Activated naive CD8-positive, alpha-beta T cell treated with anti-CD3 and anti-CD28 coated beads, Interleukin-2, amount 10 ng/mL, durations not matched to agents 7 days and 5 days (primary cell): ENCODE measurements at places on chromosomes 7 and 10. TPM values are rescaled to one million over a fixed set of nuclear protein-coding genes. Genes with fewer than 3 reads are reported as not detected.

GRCh38 chr7:107122486-107122911, 46.3 kb upstream of the HBP1 start:
- DNase-seq = no peak

The IRF5 gene
- total RNA-seq = 7.7 TPM

DNA sequence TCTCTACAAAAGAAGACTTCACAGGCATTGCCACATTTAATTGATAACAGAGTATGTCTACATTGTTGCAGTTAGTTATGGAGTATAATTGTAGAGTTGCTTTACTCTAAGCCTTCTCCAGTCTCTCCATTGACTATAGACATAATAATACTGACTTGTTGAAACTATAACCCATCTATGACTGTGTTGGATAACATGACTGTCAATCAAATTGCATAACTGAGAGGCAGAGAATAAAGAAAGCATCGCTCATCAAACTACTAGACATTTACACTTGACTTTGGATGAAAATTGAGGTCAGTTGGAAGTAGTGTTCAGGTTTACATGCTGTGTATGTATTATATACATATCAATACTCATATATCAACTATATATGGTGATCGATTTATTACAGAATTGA, 3.4 kb upstream of the ATXN7L1 start:
- DNase-seq = no peak

The OR2A7 gene
- 2.1 TPM for total RNA-seq

The SLC12A9 gene
- 41.2 TPM for total RNA-seq

DNA sequence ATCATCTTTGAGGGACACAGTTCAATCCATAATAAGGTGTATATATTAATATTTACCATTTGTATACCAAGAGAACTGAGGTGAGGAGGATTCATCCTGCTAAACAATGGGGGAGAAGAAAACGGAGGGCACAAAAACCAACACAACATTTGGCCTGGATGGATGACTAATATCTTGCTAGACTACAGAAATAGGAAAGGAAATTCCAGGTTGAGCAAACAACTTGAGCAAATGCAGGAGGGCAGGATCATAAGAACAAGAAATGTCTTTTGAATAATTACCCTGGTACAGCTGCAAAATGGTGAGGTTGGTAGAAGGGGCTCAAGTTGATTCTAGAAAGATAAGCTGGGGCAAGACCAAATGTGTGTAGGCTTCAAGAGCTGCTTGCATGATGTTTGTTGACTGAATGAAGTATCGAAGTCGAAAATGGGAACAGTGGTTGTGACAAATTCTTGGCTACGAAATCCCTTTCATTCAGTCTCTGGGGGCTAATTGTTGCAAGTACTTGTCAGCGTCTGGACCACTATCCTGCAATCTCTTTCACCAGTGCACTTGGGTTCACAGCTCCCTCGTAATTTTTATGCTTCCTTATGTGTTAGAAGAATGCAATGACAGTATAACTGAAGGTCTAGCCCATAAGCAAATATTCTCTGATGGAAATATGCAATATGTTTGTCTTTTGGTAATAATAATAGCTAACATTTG, 176.2 kb downstream of the PTEN start:
- no peak for DNase-seq

GRCh38 chr7:98771941-98772603, 97.7 kb downstream of the TMEM130 start:
- DNase-seq = no peak

The SPDYE6 gene
- not detected for total RNA-seq

DNA sequence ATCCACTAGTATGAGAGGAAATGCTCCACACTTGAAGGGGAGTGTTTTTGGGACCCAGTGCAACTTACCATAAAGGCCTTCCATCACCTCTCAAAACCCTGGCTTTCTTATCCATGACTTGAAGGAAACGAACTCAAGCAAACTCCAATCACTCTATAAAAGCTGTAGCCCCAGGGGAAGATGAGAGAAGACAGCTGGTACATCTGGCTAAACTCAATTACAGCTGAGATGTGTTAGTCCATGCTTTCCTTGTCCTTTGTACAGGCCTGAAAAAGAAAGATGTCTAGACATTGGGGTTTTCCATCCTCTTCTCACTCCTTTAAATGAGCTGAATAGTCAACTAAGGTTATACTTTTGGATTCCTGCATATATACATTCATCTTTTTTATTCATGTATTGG, 89.5 kb upstream of the ANKRD30A start:
- DNase-seq = no peak

DNA sequence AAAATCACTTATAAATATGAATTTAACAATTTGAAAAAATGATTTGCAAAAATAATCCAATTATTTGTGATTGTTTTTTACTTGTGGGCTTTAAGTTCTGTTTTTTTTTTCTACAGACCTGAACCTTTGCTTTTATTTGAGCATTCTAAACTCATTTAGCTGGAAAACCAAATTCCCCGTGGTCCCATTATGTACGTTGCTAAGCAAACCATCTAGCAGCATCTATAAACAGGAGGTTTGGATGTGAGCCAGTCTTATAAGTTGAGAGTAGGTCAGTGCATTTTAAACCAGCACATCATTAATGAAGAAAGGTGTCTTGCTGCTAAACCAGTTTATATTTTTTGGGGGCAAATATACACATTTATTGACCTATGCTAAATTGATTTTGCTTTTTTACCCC, 77.3 kb downstream of the LRRN3 start:
- no peak for DNase-seq

- no peak for DNase-seq
These were observed 97.1 kb downstream of the TSPAN12 start for GRCh38 chr7:120760851-120761250.

The TSPAN12 gene
- not detected for total RNA-seq

- DNase-seq = no peak
These were observed 74.3 kb upstream of the LYZL1 start for GRCh38 chr10:29214551-29214950.

The RPA3 gene
- total RNA-seq = 101 TPM

DNA sequence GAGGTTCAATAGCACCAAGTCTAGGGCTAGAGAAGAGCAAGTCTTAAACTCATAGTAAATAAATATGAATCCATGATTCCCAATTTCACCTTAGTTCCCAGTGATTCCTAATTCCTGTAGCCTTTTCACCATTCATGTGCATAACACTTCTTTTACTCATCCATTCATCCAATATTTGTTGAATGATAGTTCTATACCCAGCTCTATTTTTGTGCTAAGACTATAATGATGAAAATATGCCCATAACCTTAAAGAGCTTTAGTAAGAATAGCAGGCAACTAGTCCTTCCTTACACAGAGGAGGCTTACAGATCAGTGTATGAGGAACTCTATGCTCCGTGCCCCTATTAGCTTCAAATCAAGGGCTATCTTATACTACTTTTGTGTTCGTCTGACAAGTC, 280.2 kb upstream of the CHRM2 start:
- DNase-seq = no peak

The NKX1-2 gene
- total RNA-seq = not detected

The ACSM6 gene
- total RNA-seq = not detected

DNA sequence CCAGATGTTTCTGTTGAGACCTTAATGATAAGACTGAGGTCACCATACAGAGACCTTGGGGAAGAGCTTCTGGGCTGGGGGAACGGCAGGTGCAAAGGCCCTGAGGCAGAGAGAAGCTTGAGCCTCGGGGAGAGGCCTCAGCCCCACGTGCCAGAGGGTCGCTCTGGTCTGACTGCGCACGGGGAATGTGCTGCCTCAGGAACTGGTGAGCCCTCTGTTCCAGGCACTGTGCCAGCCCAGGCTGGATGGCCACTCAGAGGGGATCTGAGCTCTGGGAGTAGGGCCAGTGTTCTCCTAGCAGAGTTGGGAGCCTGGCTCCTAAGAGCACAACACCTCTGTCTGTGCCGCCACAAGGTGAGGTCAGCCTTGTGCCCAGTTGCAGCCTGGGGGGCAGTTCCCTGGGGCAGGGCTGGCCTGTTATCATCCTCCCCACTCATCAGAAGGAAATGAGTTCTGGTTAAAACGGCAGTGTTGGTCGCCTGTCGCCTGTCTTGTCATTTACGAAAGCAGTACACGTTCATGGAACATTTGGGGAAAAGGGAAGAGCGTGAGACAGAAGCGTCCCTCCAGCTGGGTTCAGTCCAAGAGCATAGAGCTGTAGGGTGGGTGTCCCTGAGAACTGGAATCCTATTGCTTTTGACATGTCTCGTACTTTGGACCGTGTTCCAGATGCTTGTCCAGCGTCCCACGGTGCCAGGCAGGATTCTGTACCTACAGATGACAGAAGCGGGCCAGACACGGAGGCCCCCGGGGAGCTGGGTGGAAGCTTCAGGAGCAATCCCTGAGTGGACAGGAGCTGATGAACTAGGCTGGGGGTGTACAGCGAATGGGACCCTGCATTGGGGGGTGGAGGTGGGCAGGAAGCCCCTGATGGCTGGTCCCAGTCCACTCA, 4.3 kb downstream of the TTYH3 start:
- DNase-seq = no peak

The MGMT gene
- total RNA-seq = 24.7 TPM

DNA sequence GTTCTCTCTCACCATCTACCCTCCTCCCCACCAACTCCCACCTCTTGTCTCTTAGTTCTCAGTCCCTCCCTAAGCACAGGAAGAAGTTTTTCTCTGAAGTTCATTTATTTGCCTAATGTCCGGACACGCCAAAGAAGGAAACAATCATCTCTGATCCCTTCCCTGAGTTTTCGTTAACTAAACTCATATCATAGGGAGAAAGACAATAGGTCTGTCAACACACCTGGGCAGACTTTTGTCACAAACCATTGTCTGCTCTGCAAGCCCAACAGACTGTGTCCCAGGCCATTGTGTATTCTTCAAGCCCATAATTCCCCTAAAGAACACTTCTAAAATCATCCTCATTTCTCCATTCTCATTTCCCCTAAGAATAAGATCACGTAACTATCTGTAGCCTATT, 691.0 kb upstream of the MBL2 start:
- DNase-seq = no peak

DNA sequence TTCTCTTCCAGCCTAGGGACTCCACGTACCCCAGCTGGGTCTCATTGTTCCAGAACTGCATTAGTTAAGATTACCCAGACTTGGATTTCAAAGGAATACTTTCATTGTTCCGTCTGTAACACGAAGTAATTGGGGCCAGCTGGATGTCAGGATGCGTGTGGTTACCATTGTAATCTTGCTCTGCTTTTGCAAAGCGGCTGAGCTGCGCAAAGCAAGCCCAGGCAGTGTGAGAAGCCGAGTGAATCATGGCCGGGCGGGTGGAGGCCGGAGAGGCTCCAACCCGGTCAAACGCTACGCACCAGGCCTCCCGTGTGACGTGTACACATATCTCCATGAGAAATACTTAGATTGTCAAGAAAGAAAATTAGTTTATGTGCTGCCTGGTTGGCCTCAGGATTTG, 21.0 kb downstream of the LRRC17 start:
- no peak for DNase-seq

- DNase-seq = no peak
These were observed 1262.0 kb downstream of the TYW1 start for GRCh38 chr7:68258609-68259008.

DNA sequence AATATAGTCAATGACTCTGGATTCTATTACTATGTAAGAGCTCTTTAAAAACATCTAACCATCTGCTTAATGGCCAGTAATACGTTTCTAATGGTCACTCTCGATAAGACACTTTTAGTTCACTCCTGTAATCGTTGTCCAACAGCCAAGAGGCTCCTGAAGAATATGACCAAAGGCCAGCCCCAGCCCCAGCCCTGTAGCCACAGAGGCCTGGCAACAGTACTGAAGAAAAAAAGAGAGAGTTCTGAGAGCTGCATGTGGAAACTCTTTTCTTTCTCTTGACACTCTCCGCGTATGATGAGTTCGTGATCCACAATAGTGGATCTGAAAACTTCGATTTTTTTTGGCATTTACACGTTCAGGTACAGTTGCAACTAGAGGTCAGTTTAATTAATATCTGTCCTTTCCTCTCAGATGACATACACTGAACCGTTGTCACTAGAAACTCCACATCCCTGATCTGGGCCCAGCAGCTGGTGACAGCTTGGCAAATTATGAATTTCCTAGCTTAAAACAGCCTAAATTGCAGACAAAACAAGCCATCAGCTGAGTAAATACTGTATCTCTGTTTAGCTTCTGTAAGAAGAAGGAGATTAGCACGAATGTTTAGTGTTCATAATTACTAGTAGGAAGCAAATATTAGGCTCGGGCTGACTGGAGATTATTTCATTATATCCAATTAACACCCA, 456.7 kb downstream of the LRMDA start:
- no peak for DNase-seq

DNA sequence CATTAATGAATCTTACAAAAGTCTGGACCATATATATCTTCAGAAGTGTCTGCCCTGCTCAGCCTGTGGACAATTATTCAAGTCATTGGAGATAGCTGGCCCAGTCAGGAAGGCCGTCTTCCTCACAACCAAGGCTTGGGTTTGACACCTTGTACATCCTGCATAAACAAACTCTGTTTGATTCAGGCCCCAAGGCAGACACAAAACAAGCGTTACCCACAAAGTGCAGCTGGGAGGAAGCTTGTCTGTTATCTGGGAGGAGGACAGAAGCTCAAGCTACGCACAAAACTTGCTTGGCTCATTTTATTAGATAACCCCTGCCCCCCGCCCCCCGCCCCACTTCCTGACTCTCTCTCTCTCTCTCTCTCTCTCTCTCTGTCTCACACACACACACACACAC, 166.9 kb upstream of the WDR11 start:
- no peak for DNase-seq

The IL2RA gene
- 184 TPM for total RNA-seq

DNA sequence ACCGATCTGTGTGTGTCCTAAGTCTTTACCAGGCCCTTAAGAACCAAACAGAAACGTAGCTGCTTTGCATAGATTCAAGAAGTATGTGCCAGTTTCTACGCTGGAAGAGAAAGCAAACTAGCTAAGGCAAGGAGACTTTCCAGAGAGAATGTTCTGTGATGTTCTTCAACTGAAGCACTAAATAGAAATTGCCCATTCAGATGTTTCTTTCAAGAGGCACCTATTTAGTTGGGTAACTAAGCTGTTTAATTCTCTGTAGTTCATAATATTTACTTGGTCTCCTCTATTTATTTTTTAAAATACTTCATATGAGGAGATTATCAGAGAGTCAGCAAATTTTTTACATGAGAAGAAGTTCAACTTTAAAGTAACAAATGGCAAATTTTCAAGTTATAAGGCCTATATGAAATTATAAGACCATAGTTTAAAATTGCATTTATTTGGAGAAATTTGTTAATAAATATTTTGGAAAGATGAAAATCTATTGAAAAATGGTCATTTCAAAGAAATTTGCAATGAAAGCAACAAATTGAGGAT, 279.0 kb downstream of the NEBL start:
- no peak for DNase-seq

GRCh38 chr10:132839061-132839460, 53.1 kb upstream of the NKX6-2 start:
- DNase-seq = no peak

GRCh38 chr10:49049660-49050059, 65.7 kb downstream of the VSTM4 start:
- no peak for DNase-seq

The PDE1C gene
- total RNA-seq = not detected
